Activated CD8-positive, alpha-beta memory T cell treated with anti-CD3 and anti-CD28 coated beads for 24 hours (primary cell): ENCODE measurements at places on chromosomes 6 and 20.
A peak's percentile ranks its signal among the peaks of the same experiment; 100 is the strongest.

DNA sequence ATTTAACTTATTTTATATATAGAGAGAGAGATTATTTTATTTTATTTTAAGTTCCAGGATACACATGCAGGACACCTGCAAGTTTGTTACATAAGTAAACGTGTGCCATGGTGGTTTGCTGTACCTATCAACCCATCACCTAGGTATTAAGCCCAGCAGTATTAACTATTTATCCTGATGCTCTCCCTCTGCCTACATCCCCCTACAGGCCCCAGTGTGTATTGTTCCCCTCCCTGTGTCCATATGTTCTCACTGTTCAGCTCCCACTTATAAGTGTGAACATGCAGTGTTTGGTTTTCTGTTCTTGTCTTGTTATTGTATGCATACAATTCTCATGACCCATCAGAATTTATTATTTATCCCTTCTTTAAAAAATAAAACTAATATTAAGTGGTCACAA, 34.6 kb downstream of the FKBP1C start:
- no peak for DNase-seq

DNA sequence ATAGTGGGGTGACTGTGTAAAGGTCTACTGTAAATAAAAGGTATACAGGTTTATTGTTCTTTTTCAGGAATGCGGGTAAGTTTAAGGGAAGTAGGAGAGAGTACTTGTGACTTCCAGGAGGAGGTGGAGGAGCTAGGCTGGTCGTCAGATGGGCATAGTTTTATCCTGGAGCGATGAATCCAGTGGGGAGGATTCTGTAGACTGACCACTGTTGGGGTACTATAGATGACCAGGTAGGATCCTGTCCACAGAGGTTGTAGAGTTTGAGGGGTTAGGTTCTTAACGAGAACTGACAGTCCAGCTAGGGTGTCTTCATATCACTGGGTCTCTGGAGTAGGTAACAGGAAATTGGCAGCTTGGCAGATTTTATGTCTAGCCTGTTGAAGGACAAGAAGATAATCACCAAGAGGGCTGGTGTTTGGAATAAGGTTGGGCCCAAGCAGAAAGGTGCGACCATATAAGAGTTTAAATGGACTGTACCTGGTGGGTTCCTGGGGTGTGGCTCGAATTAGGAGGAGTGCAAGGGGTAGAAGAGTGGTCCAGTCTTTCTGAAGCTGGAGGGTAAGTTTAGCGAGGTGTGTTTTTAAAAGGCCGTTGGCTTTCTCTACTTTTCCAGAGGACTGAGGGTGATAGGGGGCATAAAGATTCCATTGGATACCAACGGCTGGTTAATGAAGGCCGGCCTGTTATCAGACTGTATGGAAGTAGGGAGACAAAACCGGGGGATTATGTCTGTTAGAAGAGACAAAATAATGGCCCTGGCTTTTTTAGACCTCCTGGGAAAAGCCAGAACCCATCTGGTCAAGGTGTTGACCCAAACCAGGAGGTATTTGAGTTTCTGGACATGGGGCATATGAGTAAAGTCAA, 751.3 kb upstream of the ADGRB3 start:
- DNase-seq, result no peak

DNA sequence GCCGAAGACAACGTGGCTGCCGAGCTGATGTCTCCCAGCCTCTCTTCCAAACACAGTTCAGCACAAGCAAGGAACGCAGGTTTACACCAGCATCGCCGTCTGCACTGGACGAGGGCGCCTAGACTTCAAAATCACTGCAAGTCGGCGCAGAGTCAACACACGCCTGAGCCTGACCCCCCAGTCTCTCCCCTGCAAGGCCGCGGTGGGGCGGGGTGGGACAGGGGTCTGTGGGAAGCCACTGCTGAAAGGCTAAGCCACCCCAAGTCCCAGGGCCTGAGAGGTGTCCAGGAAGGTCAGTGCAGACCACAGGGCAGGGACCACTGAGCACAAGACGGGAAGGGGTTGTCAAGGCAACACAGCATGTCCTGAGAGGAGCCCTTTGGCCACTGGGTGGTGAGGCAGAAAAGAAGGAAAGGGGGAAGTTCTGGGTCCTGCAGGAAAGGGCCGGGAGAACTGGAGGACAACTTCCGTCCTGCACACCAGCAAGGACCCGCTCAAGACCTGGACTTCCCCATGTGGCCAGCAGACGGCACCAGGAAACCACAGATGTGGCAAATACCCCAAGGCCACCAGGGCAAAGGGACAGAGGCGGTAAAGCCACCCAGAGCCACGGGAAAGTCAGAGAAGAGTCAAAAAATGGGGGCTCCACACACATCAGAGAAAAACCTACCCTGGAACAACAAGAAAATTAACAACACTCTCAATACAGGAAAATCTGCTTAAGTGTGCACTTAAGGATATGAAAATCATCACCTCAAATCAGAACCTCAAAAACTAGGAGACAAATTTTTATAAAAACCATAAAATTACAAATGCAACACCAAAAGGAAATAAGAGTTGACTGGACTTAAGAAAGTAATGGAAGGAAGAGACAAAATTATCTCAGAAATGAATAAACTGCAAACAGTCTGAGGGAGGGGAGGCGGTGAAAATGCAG, 84.8 kb downstream of the TAF4 start:
- no peak for DNase-seq

GRCh38 chr6:116616737-116617053, 416 bp downstream of the RSPH4A start:
- no peak for DNase-seq

DNA sequence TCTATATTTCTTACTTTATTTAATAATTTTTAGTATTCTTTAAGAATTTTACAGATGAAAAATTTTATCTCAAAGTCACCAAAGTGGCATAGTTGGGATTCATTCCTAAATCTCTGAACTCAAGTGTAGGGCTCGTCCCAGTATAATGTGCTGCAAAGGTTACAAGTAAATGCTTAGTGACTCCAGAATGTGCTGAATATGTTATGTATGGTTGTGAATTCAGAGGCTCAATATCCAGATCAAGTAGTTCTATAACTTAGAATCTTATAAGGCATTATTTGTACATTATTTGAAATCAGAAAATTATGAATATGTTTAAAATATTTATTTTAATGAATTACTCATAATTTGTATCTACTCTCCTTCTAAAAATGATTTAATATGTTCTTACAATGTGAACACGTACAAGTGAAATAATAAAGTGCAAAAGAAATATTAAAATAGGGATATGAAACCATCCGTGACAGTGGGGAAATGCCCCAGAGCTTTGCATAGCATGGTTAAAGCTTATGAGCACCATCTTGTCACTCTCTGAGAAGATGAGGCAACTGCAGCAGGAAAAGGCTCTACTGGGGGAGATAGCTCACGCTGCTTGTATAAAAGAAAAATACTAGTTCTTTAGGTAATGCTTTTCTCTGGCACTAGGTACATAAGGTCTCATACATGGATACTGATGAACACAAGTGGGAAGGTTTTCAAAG, 259.0 kb downstream of the FOXC1 start:
- DNase-seq, result no peak

DNA sequence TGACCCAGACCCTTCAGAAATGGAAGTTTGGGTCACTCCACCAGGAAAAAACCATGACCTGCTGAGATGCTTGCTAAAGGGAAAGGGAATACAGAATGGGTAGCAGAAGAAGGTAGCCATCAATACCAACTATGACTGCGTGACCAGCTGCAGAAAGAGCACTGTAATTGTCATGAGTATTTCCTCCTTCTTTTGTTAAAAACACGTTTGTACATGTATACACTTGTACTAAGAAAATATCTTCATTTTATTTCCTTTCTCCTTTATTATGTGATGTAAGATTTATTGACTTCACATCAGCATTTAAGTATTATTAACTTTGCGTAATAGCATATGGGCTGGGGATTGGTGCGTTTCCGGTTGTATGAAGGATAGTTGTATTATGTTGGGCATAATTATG, 12.6 kb upstream of the MUC21 start:
- no peak for DNase-seq

- DNase-seq, result no peak
These were observed 279.5 kb upstream of the RNF217 start for GRCh38 chr6:124682751-124683150.

DNA sequence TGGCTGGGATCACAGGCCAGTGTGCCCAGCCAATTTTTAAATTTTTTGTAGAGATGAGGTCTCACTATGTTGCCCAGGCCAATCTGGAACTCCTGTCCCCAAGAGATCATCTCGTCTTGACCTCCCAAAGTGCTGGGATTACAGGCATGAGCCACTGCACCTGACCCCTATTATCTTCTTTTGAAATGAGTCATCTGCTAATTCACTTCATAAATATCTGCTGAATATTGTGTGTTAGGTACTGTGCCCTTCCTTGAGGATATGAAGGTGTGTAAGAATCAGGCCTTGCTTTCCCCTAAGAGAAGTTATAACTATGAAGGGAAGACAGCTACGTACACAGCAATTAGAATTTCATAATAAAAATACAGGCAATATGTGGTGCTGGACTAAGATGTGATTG, 8.2 kb downstream of the ATRN start:
- DNase-seq, result no peak

- peak; percentile 84 for DNase-seq
These were observed 17.1 kb downstream of the OR2B2 start for GRCh38 chr6:27894839-27895762.

DNA sequence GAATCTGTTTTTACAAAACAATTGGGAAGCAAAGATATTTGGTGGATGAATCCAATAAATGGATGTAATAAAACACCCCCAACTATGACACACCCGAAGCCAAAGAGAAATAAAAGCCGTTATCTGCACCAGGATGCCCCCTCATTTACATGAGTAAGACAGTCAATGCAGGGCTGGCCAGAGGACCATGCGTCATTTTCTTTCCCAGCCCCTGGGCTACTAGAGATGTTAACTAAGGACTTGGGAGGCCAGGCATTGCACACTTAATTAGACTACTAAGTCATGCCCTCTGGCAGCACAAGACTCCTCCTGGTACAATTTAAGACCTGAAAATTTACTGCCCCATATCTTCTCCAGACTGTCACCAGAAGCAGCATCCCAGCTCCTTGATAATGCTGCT, 3.2 kb downstream of the LEMD2 start:
- no peak for DNase-seq

DNA sequence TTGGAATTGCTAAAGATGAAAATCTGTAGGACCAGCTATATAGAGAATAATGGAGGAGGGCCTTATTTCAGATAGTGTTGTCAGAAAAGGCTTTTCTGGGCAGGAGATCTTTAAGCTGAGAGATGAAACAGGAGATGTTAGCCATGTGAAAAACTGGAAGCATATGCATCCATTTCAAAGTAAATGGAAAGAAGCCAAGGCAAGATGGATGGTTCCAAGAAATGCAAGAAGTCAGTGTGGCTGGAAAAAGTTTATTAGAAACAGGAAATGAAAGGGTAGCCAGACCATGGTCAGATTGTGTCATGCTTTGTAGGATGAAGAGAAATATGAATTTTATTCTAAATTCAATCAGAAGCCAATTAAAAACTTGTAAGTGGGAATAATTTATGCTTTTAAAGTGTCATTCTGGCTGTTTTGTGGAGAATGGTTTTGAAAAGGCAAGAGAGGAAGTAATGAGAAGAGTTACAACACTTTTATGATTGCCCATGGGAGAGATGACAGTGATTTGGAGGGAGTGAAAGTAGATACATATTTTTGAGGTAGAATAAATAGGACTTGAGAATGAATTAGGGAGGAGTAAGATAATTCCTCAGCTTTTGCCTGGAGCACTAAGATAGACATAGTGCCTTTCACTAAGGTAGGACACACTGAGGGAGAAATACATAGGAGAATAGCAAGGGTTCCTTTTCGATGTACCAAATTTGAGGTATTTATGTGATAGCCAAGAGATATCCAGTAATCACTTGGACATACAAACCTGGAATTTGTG, 620.1 kb downstream of the HTR1B start:
- no peak for DNase-seq
